ENCODE measurements at places on chromosomes 1 and 21.

DNA sequence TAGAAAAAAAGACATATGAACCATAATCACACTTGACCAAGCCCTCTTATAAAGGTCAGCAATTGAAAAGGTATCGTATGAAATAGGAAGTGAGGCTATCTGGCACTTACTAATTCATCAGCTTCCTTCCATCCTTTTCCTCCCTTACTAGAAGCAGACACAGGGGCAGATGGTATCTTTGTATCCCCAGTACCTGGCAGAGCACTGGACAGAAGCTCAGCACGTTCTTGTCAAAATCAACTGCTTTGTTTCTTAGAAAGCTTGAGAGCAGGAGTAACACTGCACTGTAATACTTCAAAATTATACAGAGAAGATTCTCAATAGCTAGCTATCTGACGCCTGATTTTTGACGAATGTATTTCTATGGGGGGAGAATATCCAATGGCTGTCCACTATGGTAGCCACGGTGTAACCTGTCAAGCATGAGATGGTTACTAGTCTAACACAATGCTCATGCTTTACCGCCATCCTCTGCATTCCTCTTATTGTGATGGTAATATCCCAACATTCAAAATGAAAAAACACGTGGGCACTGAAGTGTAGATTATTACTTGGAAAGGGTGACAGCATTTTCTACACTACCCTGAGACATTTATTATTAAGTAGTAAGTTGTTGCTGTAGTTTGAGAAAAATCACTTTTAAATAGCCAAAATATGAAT lies 175.6 kb downstream of the SIPA1L2 start:
- no peak for DNase-seq

DNA sequence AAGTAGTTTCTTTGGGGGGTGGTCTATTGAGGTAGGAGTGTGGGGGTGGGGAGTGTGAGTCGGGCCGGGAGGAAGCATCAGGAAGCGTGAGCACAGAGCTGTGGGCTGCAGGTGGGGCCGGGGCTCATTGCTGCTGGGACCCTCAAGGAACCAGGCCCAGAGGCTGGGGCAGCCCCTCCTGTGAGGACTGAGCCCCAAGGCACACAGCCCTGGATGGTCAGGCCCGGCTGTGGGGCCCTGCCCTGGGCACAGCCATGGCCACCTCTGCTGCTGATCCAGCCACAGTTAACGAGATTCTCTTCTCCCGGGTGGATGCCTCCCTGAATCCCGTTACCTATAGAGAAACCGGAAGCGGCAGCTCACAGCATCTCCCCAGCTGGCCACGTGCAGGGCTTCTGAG lies 22.9 kb upstream of the SUMO3 start:
- DNase-seq = no peak

GRCh38 chr1:32539584-32540571 lies 651 bp downstream of the ZBTB8A start:
- peak; percentile 10 for DNase-seq

DNA sequence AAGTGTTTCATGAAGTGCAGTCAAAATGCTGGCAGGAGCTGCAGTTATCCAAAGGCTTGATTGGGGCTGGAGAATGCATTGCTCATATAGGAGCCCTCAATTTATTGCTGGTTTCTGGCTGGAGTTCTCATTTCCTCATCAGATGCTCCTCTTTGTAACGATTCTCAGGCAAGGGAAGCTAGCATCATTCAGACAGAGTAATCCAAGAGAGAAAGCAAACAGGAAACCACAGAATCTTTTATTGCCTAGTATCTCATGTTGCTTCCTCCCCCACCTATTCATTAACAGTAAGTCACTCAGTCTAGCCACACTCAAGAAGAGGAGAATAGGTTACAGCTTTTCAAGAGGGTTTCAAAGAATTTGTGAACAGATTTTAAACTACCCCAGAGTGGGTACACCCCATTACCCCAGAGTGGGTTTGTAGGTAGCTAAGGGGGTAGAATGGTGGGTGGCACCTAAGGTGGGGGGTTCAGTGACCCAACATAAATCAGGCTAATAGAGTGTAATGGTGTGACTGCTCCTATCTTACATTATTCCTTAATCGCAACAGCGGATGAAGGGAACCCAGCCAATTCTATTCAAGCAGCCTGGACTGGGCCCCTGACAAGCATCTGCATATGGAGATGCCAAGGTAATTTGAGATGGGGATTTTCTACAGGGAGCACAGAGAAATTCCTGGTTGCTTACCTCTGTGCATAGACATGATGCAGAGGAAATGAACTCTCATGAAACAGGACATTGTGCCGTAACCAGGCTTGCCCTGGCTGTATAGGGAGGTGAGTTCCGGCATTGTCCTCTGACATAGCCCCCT lies 67.1 kb downstream of the KCNJ15 start:
- DNase-seq = peak; percentile 99

DNA sequence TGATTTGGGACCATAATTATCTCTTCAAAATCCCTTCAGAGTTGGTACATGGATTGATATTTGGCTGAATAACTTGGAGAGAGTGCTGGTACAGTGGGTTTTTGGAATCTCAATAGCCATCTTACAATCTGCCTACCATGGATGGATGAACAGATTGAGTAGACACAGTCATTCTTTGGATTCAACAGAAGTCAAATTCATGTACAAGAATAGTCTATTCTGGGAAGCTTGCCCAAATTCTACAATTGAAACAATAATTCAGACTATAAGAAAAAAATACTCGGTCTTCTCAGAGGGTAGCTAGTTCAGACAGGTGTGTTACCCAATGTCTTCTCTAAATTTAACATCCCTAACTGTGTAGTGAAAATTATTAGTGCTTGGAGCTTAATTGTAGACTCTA lies 574.0 kb downstream of the LRRIQ3 start:
- DNase-seq = no peak

DNA sequence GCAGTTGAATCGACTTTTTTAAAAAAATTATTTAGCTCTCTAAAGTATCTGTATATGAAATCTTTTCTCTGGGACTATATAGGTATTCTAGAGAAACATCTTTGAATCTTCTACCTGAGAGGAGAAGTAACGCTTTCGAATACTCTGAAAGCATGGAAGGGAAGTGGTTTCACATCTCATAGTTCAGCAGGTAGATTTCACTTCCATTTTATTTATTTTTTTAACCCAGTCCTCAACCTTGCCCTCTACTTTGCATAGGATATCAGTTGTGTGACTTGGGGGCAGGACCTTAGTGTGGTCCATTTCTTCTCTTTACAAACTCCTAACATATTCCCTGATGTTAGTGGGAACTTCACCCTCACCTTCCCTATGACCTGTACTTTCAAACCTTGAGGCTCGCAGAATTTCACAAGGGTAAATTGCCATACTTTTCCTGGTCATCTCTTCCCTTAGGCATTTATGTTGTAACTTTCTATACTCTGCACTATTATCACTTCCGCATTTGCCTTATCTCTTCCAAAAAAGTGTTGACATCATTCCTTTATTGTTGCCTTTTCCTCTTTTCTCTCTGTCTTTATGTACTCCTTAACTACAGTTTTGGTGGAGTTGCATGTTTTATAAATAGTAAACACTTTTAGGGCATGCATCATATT lies 1208.5 kb upstream of the ADGRL4 start:
- DNase-seq = no peak

DNA sequence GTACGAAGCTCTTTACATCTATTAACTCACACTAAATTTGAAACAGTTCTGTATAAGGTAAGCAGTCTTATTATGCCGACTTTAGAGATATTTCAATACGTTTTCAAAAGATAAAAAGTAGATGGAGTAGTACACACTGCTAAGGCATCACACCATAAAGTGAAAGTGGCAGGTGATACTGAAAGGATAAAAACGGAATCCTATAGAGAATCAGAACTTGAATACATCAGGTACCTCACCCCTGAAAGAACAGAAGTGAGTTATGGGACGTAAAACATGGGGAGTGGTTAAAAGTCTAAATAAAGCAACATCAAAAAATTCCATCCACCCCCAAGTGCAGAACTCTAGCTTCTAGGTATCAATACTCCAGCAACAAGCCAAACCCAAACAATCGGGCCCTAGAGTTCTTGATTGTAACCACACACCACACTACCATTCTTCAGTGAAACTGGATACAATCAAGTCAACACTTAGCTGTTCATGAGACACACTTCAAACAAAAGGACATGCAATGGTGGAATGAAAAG lies 142.6 kb downstream of the SMYD3 start:
- DNase-seq = no peak

DNA sequence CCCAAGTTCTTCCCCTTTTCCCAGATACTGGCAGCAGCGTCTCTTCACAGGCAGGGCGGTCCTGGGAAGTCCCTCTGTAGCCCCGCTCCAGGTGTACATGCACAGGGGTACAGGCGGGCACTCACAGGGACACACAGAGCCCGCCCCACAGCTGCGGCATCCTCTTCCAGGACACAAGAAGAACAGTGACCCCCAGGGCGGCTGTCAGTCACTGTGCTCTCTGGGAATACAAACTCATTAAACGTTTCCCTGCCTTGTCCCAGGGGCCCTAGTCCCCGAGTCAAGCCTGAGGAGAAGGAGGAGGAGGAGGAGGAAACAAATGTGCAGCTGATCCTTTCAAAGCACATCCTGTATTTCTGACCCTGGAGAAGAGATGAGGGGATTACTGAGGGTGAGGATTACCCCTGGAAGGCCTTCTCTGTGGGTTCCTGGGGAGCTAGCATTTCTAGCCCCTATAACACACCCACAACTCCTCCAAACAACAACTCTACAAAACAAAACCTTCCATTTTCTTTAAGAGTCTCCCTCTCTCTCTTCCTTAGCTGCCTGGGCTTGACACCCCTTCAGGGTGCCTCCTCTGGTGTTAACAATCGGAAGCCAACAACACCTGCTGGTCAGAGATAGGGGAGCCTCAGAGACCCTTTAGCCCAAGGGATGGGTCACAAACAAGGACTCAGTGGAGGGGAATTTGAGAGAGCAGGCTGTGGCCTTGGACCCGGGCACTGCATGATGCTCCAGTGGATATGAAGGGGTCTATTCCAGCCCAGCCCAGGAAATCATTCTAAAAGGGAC lies 28.4 kb upstream of the DMBX1 start:
- no peak for DNase-seq

DNA sequence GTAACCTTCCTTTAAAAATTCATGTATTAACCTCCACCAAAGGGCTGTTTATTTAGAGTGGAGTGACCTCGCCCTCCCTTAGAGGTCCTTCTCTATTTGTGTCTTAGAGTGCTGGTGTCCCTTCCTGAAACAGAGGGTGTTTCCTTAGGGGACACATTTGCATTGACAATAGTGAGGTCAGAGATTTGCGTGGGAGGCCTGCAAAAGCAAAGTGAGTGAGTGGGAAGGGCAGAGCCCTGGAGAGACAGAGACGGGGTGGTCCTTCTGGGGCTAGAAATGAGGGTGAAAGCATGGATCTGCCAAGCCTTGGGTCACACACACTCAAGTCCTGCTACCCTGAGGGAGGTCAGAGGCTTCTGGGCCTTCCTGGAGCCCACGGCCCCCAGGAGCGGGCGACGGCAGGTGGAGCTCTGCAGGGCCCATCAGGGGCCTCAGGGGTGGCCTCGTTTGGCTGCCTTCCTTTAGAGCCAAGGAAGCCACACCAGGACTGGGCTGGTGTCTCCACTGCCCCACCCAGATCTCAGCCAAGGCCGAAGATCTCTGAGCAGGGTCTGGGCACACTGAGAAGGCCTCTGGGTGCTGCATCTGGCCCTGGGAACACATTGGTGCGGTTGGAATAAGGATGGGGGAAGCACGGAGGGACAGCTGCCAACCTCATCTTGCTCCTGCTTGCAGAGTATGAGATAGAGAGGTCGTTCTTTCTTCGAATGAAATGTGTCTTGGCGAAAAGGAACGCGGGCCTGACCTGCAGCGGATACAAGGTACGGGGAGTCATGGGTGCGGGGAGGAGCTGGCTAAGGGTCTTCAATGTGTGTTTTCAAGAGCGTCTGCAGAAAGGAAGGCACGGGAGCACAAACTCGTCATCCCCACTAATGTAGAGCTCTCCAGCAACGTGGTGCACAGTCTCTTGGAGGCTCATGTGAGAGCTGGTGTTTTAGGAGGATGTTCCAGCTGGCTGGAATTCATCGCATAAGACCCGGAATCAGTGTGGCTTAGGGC lies 23.8 kb downstream of the SIM2 start:
- DNase-seq = no peak

GRCh38 chr1:43858324-43858723 lies 75.3 kb upstream of the ARTN start:
- peak; percentile 90 for DNase-seq

GRCh38 chr1:191592907-191593306 lies 565.4 kb upstream of the RGS18 start:
- no peak for DNase-seq

- no peak for DNase-seq
Measured at GRCh38 chr1:24343412-24344089, 24.4 kb downstream of the GRHL3 start.

GRCh38 chr1:57711326-57711725 lies 287.5 kb upstream of the DAB1 start:
- no peak for DNase-seq

DNA sequence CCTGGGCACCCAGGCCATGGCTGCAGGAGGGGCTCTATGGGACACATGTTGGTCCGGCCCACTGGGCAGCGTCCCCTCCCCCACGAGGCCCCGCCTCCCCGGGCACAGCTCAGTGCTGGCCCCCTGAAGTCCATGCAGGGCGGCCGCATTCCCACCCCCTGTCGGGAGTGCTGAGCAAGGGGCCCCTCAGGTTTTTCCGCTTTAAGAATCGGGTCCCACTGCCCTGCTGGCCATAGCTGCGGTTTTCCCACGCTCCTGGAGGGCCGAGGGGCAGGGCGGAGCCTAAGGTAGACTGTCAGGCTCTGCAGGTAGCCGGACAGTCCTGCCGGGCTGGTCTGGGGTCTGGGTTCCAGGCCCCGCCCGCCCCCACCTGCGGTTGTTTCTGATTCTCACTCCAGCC lies 43.5 kb upstream of the CCDC27 start:
- DNase-seq = no peak

DNA sequence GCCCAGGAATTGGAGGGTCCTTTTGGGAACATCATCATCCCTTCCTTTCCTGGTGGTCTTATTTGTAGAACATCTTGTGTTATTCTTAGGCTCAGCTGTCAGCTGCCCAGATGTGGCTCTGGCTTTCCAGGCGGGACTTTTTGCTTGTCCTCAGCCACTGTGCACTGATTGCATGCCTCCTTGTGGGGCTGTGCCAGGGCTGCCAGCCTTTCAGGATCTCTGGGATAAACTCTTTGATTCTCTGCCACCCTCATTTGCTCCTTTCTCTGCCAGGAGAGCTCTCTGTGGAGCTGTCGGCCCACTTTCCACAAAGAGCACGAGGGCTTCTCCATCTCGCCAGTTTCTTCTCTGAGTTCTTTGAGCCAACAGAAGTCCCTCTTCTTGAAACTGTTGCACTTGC lies 63.1 kb downstream of the PTPRU start:
- no peak for DNase-seq
